ENCODE measurements at places on chromosomes 16 and 17.

- no peak for DNase-seq
These were observed 229.7 kb upstream of the RPL38 start for GRCh38 chr17:73973586-73974409.

DNA sequence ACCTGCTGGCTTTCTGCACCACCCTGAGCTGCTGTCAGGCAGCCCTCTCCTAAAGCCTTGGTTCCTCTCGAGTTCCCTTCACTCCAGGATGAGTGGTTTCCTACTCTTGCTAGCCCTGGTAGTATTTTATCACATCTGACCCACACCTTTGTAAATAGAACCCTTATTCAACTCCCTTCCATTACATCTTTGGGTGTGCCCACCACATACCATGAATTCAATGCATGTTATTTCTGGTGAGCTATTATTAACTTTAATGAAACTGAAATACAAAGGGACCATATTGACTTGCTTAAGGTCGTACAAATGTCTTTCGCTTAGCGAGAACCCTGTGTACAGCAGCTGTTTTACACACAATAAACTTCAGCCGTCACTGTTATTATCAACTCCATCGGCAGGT is 521.3 kb downstream of the GRIN2A start:
- DNase-seq = no peak

DNA sequence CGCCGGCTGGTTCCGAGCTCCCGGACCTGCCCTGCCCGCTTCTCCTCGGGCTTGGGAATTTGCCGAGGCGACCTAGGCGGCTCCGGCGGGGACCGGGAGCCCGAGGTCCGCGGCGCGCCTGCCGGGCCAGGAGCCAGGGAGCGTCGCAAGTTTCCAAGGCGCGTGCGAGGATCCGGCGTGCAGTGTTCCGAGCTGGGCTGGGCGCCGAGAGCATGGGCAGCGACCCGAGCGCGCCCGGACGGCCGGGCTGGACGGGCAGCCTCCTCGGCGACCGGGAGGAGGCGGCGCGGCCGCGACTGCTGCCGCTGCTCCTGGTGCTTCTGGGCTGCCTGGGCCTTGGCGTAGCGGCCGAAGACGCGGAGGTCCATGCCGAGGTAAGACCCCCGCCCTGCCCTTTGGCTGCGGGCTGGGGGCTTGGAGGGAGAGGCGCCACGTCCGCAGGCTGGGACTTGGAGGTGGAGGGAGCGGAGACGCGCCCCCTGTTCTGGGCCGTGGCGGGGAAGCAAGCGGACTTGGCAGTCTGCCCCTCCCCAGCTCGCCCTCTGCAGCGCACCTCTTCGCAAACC is 668 bp downstream of the MMP15 start:
- no peak for DNase-seq

- DNase-seq = no peak
These were observed 247.3 kb upstream of the RPL38 start for GRCh38 chr17:73956169-73956568.

- DNase-seq = no peak
These were observed 46.5 kb downstream of the NT5M start for GRCh38 chr17:17349724-17350106.

DNA sequence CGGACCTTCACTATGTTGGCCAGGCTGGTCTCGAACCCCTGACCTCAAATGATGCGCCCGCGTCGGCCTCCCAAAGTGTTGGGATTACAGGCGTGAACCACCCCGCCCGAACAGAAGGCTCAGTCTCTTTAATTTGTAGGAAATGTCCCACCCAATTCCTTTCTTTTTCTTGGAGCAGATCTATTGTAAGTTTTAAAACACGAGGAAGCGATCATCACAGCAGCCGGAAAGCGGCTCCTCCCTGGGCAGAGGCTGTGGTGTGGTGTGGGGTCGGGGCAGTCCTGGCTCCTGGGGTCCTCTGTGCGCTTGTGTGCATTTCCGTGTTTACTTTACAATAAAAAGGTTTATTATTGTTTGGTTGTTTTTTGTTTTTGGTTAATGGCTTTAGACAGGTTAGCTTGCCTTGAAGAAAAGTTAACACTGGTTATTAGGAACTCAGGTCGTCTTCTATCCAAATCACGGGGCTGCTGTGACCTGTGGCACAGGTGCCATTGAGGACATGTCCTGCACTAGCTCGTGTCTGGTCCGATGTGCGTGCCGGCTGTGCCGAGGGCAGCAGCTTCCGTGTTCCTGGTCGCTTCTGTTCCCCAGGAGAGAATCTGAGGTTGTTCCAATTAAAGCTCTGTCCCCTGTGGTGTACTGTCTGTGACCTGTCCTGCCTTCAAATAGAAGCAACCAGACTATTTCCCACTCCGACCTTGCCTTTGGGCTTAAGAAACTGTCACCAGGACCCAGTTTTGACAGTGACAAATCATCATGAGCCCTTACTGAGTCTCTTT is 83.1 kb downstream of the SEC14L1 start:
- no peak for DNase-seq

DNA sequence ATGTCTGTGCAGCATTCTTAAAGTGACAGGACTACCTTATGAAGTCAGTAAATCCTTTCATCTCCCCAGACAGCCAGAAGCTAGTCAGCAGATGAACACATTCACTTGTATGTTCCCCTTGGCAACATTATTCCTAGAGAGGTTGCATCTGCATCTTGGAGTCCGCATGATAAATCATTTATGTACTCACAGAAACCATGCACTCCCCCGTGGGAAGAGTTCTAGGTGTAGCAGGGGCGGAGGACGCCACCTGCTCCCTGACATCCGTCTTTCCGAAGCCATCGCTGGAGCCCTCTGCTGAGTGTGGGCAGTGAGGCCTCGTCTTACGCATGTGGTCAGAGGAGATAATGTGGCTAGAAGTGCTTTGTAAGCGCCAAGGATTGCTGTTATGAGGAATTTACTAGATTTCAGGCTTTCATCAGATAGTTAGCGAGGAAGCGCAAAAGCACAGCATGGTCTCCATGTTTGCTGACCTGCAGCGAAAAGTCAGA is 144.5 kb downstream of the RPTOR start:
- DNase-seq = no peak

DNA sequence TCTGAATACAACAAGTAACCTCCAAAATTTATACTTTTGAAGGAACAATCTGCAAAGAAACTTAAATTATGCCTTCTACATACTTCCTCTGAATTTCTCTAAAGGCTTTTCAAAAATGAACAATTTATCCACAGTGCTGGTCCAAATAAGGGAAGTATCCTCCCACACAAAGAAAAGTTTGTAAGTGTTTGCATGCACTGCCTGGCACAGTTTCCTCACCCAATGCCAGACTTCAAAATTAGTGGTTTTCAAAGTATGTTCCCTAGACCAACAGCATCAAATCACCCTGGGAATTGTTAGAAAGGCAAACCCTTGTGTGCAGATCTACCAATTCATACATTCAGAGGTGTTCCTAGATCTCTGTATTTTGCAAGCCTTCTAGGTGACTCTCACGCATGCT is 82.5 kb downstream of the PCTP start:
- no peak for DNase-seq

GRCh38 chr16:2273484-2273883 is 5.6 kb upstream of the RNPS1 start:
- DNase-seq = no peak
